B cell (primary cell): ENCODE measurements at places on chromosomes 1 and 21. TPM values are rescaled to one million over a fixed set of nuclear protein-coding genes. Genes with fewer than 3 reads are reported as not detected.

The GJA9 gene
- total RNA-seq: not detected in 2 replicates

The ANGPTL3 gene
- total RNA-seq: not detected in 2 replicates

The CELA2A gene
- not detected in 2 replicates for total RNA-seq

The SIM2 gene
- total RNA-seq: not detected in 2 replicates

The DMRTB1 gene
- total RNA-seq: not detected in 2 replicates

The C1orf115 gene
- total RNA-seq: 19.5 and 21.4 TPM in 2 replicates

The PAQR6 gene
- total RNA-seq: 1.4 and 1.8 TPM in 2 replicates

The NT5C1A gene
- total RNA-seq: not detected in 2 replicates

The IGSF9 gene
- total RNA-seq: 0.15 and 0.37 TPM in 2 replicates

DNA sequence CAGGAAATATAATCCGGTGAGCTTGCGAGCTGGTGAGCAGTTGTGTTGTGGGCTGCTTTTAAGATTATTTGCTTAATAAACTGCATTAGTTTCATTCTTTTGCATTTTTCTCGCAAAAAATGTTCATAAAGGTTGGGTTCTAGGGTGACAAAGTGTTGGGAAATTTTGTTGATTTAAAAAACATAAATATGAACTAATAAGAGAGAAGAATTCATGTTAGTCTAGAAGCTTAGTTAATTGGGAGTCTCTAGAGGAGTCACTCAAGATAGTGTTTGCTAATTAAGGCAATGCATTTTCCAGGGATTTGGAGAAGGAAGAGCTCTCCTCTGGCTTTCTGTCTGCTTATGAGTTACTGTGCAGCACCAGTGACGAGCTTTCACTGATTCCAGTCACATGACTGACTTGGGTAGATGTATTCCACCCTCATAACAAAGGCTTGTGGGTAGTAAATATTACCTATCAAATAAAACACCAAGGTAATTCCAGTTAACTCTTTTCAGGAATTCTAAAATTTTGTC, 417.0 kb downstream of the PTBP2 start:
- H3K4me1 ChIP-seq: peaks cover 9% of the 10 kb centered on the region
- no peak overlapping the region for H3K27ac ChIP-seq
- no peaks in the 10 kb centered on the region for H3K36me3 ChIP-seq
- no peaks in the 10 kb centered on the region for H3K27me3 ChIP-seq
- no peak for DNase-seq
- H3K4me3 ChIP-seq: peak overlapping the region; percentile 7

GRCh38 chr1:40153073-40153770, 8.0 kb upstream of the RLF start:
- no peaks in the 10 kb centered on the region for H3K27me3 ChIP-seq
- H3K4me1 ChIP-seq: peaks cover 22% of the 10 kb centered on the region
- H3K4me3 ChIP-seq: peak overlapping the region; percentile 30
- H3K27ac ChIP-seq: peak overlapping the region; percentile 79
- peak; percentile 83 for DNase-seq

GRCh38 chr1:203182387-203182953, 4.0 kb downstream of the CHI3L1 start:
- no peaks in the 10 kb centered on the region for H3K27me3 ChIP-seq
- no peaks in the 10 kb centered on the region for H3K36me3 ChIP-seq
- no peak for DNase-seq
- no peak overlapping the region for H3K4me3 ChIP-seq
- H3K4me1 ChIP-seq: no peaks in the 10 kb centered on the region
- H3K27ac ChIP-seq: no peak overlapping the region

GRCh38 chr1:18532390-18533170, 51.9 kb downstream of the KLHDC7A start:
- no peaks in the 10 kb centered on the region for H3K4me1 ChIP-seq
- no peak overlapping the region for H3K4me3 ChIP-seq
- H3K27ac ChIP-seq: no peak overlapping the region
- no peak for DNase-seq

- no peaks in the 10 kb centered on the region for H3K4me1 ChIP-seq
- H3K27me3 ChIP-seq: no peaks in the 10 kb centered on the region
- H3K27ac ChIP-seq: no peak overlapping the region
These were observed 39.6 kb downstream of the RGS5 start for GRCh38 chr1:163163163-163163562.

DNA sequence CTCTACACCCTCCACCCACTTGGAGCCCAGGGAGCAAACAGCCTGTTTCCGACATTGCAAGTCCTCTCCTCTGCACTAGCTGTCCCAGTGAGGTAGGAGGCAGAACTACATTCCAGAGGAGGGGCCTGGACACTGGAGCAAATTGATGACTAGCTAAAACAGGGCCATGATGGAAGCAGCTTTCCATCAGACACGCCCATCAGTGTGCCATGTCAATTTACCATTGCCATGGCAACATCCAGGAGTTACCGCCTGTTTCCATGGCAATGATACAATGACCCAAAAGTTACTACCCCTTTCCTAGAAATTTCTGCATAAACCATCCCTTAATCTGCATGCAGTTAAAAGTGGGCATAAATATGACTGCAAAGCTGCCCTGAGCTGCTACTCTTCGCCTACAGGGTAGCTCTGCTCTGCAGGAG, 647.1 kb downstream of the PTPRU start:
- no peaks in the 10 kb centered on the region for H3K36me3 ChIP-seq
- H3K4me3 ChIP-seq: no peak overlapping the region
- no peak overlapping the region for H3K27ac ChIP-seq
- H3K4me1 ChIP-seq: no peaks in the 10 kb centered on the region
- DNase-seq: no peak

DNA sequence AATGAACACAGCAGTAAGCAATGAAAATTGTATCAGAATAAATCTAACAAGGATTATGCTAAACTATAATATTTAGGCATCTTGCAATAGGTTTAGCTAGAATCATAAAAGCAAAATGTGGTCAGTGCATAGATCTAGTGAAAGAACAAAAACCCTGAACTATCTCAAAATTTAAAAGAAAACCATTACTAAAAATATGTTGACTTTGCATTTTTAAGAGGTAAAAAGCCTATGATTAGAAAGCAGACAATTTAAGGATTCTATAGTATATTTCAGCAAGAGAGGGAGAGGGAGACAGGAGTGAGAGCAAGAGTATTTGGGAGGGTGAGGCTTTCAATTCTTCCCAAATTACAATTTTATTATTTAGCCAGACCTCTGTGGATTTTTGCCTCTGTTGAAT, 219.4 kb downstream of the TTLL7 start:
- no peaks in the 10 kb centered on the region for H3K27me3 ChIP-seq
- H3K4me1 ChIP-seq: no peaks in the 10 kb centered on the region
- no peak for DNase-seq
- H3K36me3 ChIP-seq: no peaks in the 10 kb centered on the region
- no peak overlapping the region for H3K27ac ChIP-seq

- H3K4me1 ChIP-seq: no peaks in the 10 kb centered on the region
- no peak for DNase-seq
- H3K27me3 ChIP-seq: no peaks in the 10 kb centered on the region
- no peaks in the 10 kb centered on the region for H3K36me3 ChIP-seq
- H3K27ac ChIP-seq: no peak overlapping the region
These were observed 80.3 kb downstream of the LRIG2 start for GRCh38 chr1:113153116-113153803.

- H3K27ac ChIP-seq: no peak overlapping the region
- H3K27me3 ChIP-seq: no peaks in the 10 kb centered on the region
- no peak for DNase-seq
- H3K4me1 ChIP-seq: no peaks in the 10 kb centered on the region
- H3K4me3 ChIP-seq: no peak overlapping the region
These were observed 45.2 kb downstream of the MIGA1 start for GRCh38 chr1:77824694-77825093.

GRCh38 chr1:6962996-6963911, 178.0 kb downstream of the CAMTA1 start:
- no peak overlapping the region for H3K27ac ChIP-seq
- no peak overlapping the region for H3K4me3 ChIP-seq
- peaks cover 18% of the 10 kb centered on the region for H3K4me1 ChIP-seq
